Small intestine (tissue), 16 donors: ENCODE measurements at places on chromosomes 13 and 19.

DNA sequence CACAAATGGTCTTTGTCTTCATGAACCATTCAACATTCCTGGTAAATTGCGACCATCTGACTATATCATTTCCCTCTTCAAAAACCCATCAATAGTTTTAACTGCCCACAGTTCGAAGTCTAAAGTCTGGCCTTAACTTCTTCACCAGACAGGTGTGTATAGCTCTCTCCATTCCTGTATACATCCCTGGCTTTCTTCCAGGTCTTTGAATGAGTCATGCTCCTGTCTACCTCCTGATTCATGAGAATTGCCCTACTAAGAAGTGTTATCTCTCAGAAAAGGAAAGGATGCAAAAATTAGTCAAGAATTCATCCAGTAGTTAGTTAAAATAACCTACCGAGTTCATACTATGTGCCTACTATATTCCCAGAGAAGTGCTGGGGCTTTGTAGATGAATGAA is 225.0 kb downstream of the TBC1D4 start:
- no peaks in the 10 kb centered on the region for H3K27me3 ChIP-seq
- no peak overlapping the region for H3K27ac ChIP-seq
- H3K36me3 ChIP-seq, result no peaks in the 10 kb centered on the region

DNA sequence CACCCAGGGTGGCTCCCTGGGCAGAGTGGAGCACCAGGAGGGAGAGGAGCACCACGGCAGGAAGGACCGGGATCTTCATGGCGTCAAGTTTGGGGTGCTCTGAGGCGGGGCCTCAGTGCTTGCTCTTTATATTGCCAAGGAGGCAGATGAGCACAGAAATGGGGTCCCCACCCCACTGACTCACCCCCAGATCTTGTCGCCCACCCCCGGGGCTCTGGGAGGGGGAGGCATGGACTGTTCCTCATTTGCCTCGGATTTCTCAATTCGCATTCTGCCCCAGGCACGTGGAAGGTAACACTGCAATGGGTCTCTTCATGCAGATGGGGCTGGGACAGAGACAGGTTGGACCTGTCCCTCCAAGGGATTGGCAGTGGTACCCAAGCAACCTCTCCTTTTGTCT is at the start of gene KRTDAP:
Gene KRTDAP (minus strand): TSS at position 101 of the 400 bp plus-strand sequence. CDS start 22 bp downstream, at position 79.
- no peak within 1 kb of the TSS for H3K27ac ChIP-seq
- H3K36me3 ChIP-seq, result no peaks in the 10 kb centered on the region
- DNase-seq, result no peak
- peaks cover 6% of the 10 kb centered on the region for H3K27me3 ChIP-seq
- no peak within 1 kb of the TSS for H3K4me3 ChIP-seq

GRCh38 chr13:46211483-46212351 is at the start of gene LRRC63:
LRRC63 (plus strand) TSS chr13:46211928; CDS start chr13:46213035, 1,107 bp downstream.
- H3K36me3 ChIP-seq, result no peaks in the 10 kb centered on the region
- H3K4me3 ChIP-seq, result peak within 1 kb of the TSS; percentile 27
- H3K4me1 ChIP-seq, result no peaks in the 10 kb centered on the region

DNA sequence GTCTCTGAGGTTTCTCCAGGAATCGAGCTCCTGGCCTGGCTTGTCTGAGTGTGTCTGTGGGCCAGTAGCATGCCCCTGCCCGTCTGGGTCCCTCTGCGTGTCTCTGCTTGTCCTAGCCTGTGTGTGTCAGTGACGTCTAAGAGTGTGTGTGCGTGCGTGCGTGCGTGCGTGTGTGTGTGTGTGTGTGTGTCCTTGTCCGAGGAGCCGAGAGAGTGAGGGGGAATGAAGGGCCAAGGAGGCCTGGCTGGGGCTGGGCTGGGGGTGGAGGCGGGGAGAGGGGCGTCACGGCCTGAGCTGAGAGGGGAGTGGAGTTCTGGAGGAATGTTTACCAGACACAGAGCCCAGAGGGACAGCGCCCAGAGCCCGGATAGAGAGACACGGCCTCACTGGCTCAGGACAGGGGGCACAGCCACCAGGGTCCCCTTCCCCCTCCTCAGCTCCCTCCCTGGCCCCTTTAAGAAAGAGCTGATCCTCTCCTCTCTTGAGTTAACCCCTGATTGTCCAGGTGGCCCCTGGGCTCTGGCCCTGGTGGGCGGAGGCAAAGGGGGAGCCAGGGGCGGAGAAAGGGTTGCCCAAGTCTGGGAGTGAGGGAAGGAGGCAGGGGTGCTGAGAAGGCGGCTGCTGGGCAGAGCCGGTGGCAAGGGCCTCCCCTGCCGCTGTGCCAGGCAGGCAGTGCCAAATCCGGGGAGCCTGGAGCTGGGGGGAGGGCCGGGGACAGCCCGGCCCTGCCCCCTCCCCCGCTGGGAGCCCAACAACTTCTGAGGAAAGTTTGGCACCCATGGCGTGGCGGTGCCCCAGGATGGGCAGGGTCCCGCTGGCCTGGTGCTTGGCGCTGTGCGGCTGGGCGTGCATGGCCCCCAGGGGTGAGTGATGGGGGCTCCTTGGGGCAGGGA is at the start of gene AXL:
Gene AXL (plus strand): TSS at position 609 of the 893 bp plus-strand sequence. CDS start 170 bp downstream, at position 779.
- H3K27ac ChIP-seq, result peak within 1 kb of the TSS; percentile 88
- H3K4me1 ChIP-seq, result no peaks in the 10 kb centered on the region
- no peaks in the 10 kb centered on the region for H3K27me3 ChIP-seq
- H3K36me3 ChIP-seq, result peaks cover 21% of the 10 kb centered on the region

DNA sequence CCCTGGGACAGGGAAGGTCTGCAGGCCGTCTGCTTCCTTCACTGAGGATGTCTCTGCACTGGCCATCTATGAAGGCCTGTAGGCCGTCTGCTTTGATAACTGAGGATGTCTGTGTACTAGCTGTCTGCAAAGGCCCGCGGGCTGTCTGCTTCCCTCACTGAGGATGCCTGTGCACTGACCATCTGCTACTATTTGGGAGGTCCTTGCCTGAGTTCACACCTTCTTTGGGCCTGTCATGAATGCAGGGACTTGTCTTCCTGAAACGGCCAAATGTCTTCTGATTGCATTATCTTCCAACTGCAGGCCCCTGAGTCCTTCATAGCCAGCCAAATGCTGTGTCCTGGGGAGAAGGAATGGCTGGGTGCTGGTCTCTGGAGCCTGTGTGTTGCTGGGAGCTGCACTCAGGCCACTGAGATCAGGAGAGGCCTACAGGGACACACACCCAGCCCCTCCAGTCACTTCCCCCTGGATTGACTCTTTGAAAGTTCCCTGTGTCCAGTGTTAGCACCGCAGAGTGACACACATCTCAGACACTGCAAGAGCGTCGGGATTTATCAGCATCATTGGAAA is 72.9 kb downstream of the TEX29 start:
- DNase-seq, result no peak
- H3K4me3 ChIP-seq, result no peak overlapping the region
- no peaks in the 10 kb centered on the region for H3K36me3 ChIP-seq
- H3K27me3 ChIP-seq, result no peaks in the 10 kb centered on the region
- no peaks in the 10 kb centered on the region for H3K4me1 ChIP-seq

GRCh38 chr13:29909081-29909730 is 58.8 kb upstream of the UBL3 start:
- H3K4me3 ChIP-seq, result no peak overlapping the region
- DNase-seq, result no peak
- H3K27me3 ChIP-seq, result no peaks in the 10 kb centered on the region
- no peaks in the 10 kb centered on the region for H3K36me3 ChIP-seq
- H3K27ac ChIP-seq, result no peak overlapping the region

GRCh38 chr19:40742477-40742876 is 7.8 kb downstream of the ACTMAP start:
- no peak overlapping the region for H3K27ac ChIP-seq
- H3K4me1 ChIP-seq, result peaks cover 11% of the 10 kb centered on the region
- peaks cover 68% of the 10 kb centered on the region for H3K36me3 ChIP-seq

- H3K4me3 ChIP-seq, result no peak overlapping the region
- no peak overlapping the region for H3K27ac ChIP-seq
- peaks cover 2% of the 10 kb centered on the region for H3K27me3 ChIP-seq
- H3K4me1 ChIP-seq, result no peaks in the 10 kb centered on the region
Measured at GRCh38 chr13:110965038-110965754, 50.3 kb upstream of the ANKRD10 start.
